Anterior cingulate cortex (tissue), 58 donors: ENCODE measurements at places on chromosomes 1 and 21.

DNA sequence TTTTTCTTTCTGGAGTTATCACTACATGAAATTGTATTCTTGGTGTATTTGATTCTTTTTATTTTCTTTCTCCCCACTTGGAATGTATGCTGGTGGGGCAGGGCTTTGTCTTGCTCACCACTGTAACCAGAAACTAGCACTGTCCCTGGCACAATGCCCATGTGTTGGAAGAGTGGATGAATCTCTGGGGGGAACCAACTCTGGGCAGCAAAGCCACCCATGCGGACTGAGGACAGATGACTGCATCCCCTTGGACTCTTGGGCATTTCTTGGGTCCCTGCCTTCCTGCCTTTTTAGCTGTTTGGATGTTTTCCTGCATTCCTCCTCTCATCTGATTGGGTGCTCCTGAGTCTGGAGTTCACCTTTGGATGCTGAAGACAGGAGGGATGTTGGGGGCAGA is 6.1 kb downstream of the CYP4B1 start:
- DNase-seq: no peak

DNA sequence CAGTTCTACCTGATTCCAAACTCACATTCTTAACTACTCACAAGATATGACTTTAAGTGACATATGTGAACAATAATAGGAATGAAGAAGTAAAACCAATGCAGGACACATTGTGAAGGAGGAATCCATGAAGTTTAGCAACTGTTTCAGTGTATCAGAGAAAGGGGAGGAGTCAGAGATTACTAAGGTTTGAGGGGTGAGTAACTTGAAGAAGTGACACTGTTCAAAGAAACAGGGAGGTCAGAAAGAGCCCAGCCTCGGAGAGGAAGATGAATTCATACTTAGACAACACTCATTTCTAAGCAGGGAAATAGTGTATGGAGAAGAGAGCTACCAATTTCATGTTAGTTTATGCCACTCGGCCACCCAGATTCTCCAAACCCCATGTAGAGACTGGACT is 28.2 kb upstream of the RPF1 start:
- DNase-seq: no peak

GRCh38 chr1:200473698-200474371 is 64.0 kb upstream of the ZNF281 start:
- no peak for DNase-seq

- DNase-seq: no peak
Observed at GRCh38 chr1:195766709-195767108, 841.5 kb downstream of the KCNT2 start.

DNA sequence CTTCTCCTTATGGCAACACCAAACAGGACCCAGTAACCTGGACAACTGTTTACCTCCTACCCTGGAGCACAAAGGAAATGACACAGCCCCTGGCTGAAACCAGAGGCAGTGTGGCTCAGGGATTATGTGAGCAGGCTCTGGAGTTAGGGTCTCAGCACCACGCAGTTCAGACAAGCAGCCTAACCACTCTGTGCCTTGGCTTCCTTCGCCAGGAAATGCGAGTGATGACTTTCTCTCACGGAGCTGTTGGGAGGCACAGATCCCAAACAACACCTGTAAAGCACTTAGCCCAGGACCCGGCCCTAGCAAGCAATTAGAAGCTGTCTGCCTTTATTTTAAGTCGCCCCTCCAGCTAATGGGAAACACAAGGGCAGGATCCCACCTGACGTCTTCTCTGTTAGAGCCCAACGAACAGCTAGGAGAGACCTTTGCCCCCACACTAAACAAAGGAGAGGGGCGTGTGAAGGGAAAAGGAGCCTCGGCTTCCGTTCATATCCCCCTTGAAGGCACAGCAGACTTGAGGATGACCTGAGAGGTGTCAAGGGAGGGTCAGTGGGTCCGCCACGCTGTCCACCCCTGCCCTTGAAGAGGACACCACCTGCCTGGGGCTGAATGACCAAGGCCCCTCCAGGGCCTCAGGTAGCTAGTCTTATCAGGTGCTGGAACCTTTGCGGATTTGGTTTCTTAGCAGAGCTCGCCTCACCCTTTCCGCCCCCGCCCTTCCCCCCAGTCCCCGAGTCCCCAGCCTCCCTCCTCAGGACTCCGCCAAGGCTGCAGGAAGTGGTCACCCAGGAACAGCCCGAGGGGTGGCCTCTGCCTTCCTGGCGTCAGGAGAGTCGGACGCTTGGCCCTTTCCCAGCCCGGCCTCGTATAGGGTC is 860 bp downstream of the TMEM63A start:
- no peak for DNase-seq

GRCh38 chr1:15192916-15193550 is 39.5 kb downstream of the TMEM51 start:
- DNase-seq: no peak

- no peak for DNase-seq
Observed at GRCh38 chr1:231163830-231164427, 2.1 kb downstream of the TRIM67 start.

DNA sequence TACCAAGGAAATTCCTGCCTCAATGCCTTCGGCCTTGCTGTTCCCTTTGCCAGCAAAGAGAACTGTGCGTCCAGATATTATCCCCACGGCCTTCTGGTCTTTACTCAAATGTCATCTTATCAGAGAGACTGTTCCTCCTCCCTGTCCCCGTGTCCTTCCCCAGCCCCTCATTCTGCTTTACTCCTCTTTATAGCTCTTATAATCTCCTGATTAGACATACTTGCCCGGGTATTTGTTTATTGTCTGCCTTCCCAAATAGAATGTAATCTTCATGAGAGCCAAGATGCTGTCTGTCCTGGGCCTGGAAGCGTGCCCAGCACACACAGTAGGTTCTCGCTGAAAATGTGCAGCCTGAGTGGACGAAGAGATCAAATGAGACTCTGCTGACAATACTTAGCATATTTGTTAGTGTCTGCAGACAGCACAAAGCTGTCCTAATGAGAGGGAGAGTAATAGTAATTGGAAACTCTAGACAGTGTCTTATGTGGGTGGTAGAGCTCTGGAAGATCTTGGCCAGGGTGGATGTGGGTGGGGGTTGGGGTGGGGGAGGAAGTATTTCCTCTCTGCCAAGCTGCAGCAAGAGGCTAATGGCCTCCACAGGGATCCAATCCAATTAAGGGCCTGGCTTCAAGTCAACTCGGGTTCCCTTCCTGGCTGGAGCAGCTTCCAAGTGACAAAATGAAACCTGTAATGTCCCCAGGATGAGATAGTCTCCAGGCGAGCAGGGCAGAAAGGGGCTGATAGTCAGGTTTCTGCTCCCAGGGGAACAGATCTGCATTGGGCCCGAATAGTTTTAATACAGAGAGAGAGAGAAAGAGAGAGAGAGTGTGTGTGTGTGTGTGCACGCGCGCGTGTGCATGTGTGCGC is 9.5 kb upstream of the CLIC4 start:
- DNase-seq: no peak

DNA sequence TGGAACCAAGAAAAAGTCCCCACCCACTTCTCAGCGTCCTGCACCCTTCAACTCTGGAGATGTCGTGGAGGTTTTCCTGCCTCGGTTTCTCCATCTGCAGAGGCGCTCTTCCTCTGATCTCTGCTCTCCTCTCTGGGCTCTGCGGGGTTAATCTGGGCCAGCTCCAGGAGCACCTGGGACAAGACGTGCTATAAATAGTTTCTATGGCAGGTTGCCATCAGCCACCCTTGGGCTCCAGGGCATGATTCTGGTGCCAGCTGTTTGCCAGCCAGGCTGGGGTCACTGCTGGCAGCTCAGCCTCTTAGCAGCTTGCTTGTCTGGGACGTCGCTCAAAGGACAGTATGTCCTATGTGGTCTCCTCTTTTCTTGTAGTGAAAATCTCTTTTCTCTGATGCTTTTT is 137.1 kb downstream of the ACTL8 start:
- DNase-seq: no peak
